Thyroid gland (tissue), 4 donors: ENCODE measurements at places on chromosomes 2 and 18. TPM values are rescaled to one million over a fixed set of nuclear protein-coding genes. Genes with fewer than 3 reads are reported as not detected.

DNA sequence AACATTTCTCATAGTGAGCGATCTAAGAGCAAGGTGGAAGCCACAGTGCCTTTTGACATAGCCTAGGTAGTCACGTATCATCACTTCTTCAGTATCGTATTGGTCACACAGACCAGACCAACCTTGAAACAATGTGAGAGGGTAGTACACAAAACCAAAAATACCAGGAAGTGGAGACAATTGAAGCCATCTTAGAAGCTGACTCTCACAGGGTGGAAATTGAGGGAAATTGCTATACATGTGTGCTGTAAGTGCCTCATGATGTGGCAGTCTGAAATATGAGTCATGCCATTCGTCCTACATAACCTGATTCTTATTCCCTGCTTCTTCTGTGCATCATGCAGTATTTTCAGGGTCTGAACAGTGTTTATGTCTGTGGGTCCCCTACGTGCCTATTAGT lies 62.3 kb upstream of the STON1 start:
- DNase-seq = no peak

DNA sequence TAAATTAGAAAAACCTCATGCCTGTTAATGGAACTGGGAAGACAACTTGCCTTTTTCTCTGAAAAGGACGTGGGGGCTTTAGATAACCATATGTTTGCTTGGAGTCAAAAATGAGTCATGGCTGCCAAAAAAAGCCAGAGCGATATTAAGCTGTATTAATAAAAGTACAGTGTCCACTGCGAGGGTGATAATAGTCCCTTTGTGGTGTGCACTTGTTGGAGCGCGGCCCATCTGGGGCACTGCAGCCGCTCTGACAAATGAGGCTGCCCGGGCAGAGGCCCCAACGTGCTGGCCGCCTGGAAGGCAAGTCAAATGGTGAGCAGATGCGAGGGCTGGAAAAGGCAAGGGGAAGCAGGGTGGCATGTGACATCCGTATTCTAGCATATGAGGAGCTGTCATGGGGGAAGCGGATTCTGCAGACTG lies 103.3 kb upstream of the NCK2 start:
- DNase-seq = no peak

GRCh38 chr2:64406407-64406774 lies 47.6 kb upstream of the LGALSL start:
- no peak for DNase-seq

DNA sequence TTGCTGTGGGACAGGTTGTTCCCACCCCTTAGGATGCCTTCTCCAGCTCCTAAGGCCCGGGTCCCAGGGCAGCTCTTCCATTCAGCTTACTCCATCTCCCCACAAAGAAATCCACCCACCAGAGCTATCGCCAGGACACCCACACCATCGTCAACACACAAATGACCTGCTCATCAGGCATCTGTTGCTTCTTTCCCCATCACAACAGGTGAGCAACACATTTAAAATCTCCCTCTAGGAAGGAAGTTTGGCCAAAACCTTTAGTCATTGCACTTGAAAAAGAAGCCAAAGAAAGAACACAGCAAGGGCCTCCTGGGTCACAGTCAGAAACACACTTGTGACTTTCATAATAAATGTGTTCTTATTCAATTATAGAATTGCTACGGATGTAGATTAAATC lies 289.0 kb downstream of the PIEZO2 start:
- peak; percentile 6 for DNase-seq

DNA sequence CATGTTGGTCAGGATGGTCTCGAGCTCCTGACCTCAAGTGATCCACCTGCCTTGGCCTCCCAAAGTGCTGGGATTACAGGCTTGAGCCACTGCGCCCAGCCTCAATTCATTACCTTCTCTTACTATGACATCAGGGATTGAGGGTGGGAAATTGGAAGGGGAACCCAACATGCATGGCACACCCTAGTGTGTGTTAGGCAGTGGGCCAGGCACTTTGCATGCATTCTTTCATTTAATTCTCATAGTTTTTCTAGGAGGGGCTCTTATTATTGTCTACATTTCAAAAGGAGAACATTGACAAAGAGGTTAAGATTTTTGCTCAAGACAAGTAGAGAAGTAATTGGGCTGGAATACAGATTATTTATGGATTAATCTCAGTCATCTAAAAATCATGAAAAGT lies 10.9 kb upstream of the DNAJB2 start:
- DNase-seq = no peak

GRCh38 chr2:147715807-147716206 lies 129.0 kb upstream of the ACVR2A start:
- no peak for DNase-seq

DNA sequence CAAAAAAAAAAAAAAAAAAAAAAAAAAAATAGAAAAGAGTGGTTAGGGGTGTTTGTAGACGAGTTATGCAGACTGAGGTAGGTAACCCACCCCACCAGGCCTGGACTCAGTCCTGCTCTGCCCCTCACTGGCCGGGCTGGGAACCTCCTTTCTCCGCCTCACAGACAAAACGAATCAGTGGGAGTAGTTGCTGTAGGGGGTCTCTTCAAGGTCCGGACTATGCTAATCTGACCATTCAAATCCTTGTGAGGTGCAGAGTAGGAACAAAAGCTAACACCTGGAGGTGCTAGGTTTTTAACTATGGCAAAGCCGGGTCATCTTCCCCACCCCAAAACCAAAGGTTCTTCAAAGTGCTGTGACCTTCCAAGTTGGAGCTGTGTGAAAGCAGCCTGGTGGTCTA lies 223.7 kb downstream of the SLC4A3 start:
- DNase-seq = no peak

DNA sequence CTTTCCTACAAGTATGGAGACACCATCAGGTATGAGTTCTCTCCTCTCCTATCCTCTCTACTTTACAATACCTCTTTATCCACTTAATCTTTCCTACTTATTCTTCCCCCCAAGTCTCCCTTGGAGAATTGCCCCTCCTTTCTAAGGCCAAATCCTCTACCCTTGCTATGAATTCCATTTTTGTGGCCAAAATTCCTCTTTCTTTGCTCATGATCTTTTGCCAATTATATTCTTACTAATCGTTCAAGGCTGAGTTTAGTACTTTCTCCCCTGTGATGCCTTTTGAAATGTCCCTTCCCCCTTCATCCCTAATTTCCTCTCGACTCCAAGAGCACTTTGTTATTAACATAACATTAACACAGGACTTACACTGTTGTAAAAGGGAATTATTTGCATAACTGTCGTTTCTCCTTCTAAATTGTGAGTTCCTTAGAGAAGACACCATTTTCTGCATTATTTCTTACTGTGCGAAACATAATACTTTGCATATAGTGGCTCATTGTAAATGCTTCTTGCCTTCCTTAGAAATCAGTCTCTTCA lies 133.4 kb downstream of the KCTD1 start:
- DNase-seq = no peak

DNA sequence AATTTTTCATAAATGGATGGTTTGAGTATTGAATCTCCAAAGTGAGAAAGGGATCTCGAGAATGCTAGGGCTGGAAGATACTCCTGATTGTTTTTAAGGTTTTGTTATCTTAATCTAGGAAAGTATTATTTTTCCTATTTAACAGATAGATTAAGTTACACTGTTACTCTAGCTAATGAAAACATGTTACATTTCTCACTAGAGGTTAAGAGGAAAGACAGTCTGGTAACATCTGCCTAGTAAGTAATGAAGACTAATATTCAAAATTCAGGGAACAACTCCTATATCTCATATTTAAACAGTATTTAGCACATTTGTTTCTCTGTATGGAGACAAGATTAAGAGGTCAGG lies 2.0 kb downstream of the GALNT3 start:
- DNase-seq = no peak

GRCh38 chr2:96564563-96564962 lies 28.0 kb downstream of the ARID5A start:
- no peak for DNase-seq

DNA sequence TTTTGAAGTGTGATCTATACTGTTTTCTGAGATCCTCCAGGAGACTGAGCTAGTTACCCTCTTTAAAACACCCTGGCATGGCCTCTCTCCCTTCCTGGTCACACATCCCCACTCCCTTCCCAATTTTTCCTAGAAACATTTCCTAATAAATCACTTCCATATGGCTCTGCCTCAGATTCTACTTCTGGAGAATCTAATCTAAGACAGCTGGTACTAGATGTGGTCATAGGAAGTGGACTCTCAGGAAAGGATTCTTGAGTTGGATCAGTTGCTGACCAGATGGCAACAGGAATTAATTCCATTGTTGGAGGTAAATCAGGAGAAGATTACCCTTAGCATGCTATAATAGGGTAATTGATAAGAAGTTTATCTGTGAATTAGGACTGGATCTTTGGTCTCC lies 310.5 kb downstream of the SATB2 start:
- no peak for DNase-seq

GRCh38 chr2:148021059-148021861 lies at the start of gene MBD5:
TSS of gene MBD5 (plus strand) at chr2:148021091.
- peak; percentile 59 for DNase-seq

GRCh38 chr2:178327516-178327915 lies 123.5 kb downstream of the PRKRA start:
- DNase-seq = peak; percentile 35

DNA sequence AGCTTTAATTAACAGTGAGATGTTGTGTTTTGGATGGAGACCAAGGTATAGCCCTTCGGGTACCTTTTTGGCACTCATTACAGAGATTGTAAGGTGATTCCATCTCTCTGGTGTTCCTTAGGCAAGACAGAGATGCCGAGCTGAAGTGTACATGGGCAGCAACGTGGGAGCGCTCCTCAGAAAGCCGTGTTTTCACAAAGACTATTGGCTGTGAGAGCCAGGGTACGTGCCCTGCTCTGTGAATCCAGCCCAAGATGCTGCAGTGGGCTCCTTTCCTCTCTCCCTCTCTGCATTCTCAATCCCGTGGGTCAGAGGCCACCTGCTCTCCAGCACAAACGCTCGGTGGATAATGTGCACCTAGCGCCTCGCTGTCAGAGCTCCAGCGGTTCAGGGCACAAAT lies 203.0 kb upstream of the EPHA4 start:
- no peak for DNase-seq

DNA sequence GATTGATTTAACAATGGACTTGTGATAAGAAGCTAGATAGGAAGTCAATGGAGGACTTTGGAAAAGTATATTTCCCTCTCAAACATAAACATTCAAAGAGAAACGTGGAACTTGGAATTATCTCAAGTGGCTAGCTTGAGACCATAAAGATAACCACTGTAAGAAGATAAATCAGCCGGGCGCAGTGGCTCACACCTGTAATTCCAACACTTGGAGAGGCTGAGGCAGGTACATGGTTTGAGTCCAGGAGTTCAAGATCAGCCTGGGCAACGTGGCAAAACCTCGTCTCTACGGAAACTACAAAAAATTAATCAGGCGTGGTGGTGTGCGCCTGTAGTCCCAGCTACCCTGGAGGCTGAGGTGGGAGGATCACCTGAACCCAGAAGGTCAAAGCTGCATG lies 405.9 kb upstream of the ACVR2A start:
- no peak for DNase-seq

GRCh38 chr18:54774981-54775665 lies 53.2 kb upstream of the RAB27B start:
- DNase-seq = no peak

DNA sequence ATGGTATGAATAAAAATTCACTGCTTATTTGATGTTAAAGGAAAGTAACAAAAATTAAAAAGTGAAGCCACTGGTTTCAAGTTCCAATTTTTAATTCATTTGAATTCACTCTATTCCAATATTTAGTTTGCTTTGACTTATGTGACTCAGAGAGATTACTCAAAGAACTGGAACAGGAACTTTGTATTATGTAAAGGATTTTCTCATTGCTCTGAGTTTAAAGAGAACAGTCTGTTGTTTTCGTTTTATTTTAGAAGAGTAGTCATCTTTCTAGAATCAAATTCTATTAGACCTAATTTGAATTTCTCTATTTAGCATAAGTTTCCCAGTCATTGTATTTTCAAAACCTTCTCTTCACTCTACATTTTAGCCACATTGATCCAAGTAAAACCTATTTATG lies 300.1 kb upstream of the SLC8A1 start:
- DNase-seq = no peak

DNA sequence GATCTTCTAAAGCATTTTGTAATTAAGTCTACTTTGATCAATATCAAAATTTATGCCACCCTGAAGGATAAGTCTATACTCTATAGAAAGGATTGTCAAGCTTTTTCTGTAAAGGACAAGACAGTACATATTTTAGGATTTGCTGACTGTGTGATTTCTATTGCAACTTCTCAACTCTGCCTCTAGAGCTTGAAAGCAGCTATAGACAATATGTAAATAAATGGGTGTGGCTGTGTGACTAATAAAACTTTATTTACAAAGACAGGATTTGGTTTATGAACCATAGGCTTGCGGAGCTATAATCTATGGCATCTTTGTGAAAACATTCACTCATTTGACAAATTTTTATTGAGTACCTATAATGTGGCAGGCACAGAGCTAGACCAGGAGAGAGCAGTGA lies 18.4 kb downstream of the UPP2 start:
- DNase-seq = no peak

GRCh38 chr2:204686406-204686805 lies 141.1 kb downstream of the PARD3B start:
- DNase-seq = no peak

- no peak for DNase-seq
Observed at GRCh38 chr2:236289766-236290462, 25.7 kb upstream of the ASB18 start.

GRCh38 chr2:219284501-219285372 lies 5.6 kb downstream of the DNAJB2 start:
- DNase-seq = no peak

DNA sequence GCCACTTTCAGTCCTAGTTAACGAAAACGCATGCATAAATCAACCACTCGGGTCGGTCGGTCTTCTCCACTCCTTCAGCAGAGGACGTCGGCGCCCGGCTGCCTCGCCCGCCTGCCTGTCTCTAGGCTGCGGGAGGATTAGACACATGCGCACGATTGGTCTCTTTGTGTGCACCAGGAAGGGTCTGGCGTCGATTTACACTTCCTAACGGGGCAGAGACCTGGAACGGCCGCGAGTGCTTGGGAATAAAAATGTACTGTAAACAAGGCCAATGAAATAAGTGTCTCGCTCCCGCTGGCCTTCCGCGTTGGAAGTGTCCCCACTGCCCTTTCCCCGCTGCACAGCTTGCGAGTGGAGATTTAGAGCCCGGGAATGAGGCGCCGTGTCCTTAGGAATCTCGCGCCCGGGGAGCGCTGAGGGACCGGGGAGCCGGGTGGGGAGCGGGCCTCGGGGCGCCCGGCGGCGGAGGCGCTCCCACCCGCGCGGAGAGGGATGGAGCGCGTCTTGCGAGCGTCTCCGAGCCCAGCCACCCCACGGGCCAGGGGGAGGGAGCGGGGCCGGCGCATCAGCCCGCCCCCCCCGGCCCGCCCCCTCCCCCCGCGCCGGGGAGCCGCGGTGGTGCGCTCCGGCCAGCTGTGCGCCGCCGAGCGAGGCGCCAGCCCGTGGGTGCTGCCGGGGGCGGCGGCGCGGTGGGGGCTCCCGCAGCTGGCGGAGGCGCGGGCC lies at the start of gene DOK6:
Gene DOK6 (plus strand): TSS at position 636 of the 723 bp plus-strand sequence.
- DNase-seq = peak; percentile 65

The ZNF407 gene
- total RNA-seq = 24.2 TPM

The CRYBA2 gene
- total RNA-seq = not detected

The FAM117B gene
- 8.2 TPM for total RNA-seq

The LHCGR gene
- 0.59 TPM for total RNA-seq

The HAAO gene
- total RNA-seq = 4.2 TPM
